ENCODE measurements at places on chromosomes 2 and 18.

DNA sequence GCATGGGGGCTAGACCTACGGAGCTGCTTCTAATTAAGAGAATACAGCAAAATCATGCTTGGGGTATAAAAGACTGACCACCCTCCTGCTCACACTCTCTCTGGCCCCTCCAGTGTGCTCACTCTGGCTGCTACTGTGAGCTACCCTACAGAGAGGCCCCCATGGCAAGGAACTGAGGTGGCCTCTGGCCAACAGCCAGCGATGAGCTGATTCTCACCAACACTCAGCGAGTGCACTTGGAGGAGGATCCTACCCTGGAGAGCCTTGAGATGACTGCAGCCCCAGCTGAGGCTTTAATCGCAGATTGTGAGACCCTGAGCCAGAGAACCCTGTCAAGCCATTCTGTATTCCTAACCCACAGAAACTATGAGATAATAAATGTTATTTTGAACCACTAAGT lies 88.2 kb downstream of the GFPT1 start:
- H3K27ac ChIP-seq, result no peak overlapping the region
- no peaks in the 10 kb centered on the region for H3K27me3 ChIP-seq

GRCh38 chr2:209511637-209512036 lies 87.8 kb downstream of the MAP2 start:
- DNase-seq, result no peak
- no peaks in the 10 kb centered on the region for H3K4me1 ChIP-seq
- no peak overlapping the region for H3K27ac ChIP-seq
- no peak overlapping the region for H3K4me3 ChIP-seq
- no peaks in the 10 kb centered on the region for H3K36me3 ChIP-seq

GRCh38 chr2:96407041-96407918 lies 71.7 kb downstream of the NCAPH start:
- H3K27ac ChIP-seq, result no peak overlapping the region
- no peak overlapping the region for H3K4me3 ChIP-seq
- no peaks in the 10 kb centered on the region for H3K27me3 ChIP-seq
- H3K4me1 ChIP-seq, result peaks cover 13% of the 10 kb centered on the region

DNA sequence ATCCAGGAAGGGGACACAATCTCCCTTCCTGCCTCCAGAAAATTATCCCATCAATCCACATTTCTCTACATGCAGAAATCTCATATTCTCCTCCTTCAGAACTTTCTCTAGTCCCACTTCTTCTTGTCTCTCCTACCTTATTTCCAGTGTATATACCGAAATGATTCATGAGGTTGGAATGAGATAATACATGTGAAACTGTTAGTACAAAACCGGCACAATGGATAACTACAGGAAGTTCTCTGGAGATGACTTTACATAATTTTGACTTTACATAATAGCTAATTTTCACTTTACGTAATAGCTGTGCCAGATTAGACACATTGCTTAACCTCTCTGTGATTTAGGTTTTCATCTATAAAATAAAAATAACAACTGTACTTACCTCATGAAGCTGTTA lies 801.3 kb downstream of the ERBB4 start:
- no peaks in the 10 kb centered on the region for H3K27me3 ChIP-seq
- no peaks in the 10 kb centered on the region for H3K4me1 ChIP-seq
